Prostate gland (tissue), 2 donors: ENCODE measurements at places on chromosomes 12 and 14. TPM values are rescaled to one million over a fixed set of nuclear protein-coding genes. Genes with fewer than 3 reads are reported as not detected.

Gene P2RX2
- 0.32 TPM for total RNA-seq

Gene KRT82
- not detected for total RNA-seq

Gene DHRS2
- total RNA-seq, result 5.9 TPM

Gene CLEC9A
- not detected for total RNA-seq

Gene KRT3
- total RNA-seq, result not detected

GRCh38 chr12:46160981-46161690 lies 107.7 kb downstream of the SLC38A1 start:
- H3K27me3 ChIP-seq, result no peaks in the 10 kb centered on the region
- no peak overlapping the region for H3K4me3 ChIP-seq
- H3K27ac ChIP-seq, result peak overlapping the region; percentile 39

GRCh38 chr12:26416550-26416949 lies 221.2 kb downstream of the SSPN start:
- H3K27ac ChIP-seq, result no peak overlapping the region
- H3K4me3 ChIP-seq, result no peak overlapping the region
- H3K4me1 ChIP-seq, result no peaks in the 10 kb centered on the region
- H3K36me3 ChIP-seq, result no peaks in the 10 kb centered on the region

GRCh38 chr12:65493913-65494245 lies 215.4 kb downstream of the MSRB3 start:
- no peak for DNase-seq
- H3K36me3 ChIP-seq, result no peaks in the 10 kb centered on the region
- no peak overlapping the region for H3K4me3 ChIP-seq
- no peak overlapping the region for H3K27ac ChIP-seq
- H3K4me1 ChIP-seq, result no peaks in the 10 kb centered on the region
